ENCODE measurements at places on chromosomes 3 and 15. TPM values are rescaled to one million over a fixed set of nuclear protein-coding genes. Genes with fewer than 3 reads are reported as not detected.

CELSR3 gene
- 4.4 TPM for total RNA-seq

LRTM1 gene
- total RNA-seq = not detected

DNA sequence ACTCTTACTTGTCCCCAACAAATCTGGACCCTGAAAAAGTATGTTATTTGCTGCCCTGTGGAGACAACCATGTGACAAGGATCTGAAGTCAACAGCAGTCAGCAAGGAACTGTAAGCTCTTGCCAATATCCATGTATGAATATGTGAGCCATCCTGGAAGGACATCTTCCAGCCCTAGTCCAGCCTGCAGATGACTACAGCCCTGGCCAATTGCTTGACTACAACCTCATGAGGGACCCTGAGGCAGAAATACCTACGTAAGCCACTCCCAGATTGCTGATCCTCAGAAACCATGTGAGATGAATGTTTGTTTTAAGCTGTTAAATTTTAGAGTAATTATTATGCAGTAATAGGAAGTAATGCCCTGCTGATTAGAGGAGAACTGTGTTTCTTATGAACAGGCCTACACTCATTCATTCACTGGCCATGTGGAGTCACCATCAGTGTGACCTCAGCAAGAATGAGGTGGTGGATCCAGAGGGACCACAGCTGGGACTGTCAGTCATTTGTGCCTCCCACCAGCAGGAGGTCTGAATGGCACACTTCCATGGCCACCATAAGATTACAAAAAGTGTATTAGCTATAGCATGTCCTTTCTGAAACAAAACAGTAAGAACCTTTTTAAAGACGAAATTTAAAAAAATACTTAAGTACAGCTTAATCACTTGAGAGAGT is 92.6 kb downstream of the TFDP2 start:
- no peak for DNase-seq

DNA sequence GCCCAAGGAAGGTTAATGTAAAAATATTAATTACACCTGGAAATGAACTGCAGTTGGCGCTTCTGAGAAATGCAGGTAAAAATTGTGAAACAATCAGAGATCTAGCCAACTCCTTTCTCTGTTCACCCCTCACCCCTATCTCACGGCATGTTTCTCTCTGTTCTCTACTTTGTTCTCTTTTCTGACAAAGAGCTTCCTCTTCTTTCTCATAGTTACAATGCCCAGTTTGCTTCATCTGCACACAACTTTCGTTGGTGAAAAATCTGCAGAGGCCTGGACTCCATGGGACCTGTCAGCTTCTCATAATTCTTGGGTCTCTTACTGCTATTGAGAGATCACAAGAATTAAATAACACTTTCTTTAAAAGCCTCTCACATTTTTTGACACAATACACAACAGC is 212.9 kb upstream of the LRRN1 start:
- no peak for DNase-seq

GRCh38 chr3:122535964-122536631 is 21.4 kb upstream of the KPNA1 start:
- no peak for DNase-seq

Data from natural killer cell treated with Interleukin-12 subunit alpha and Interleukin-12 subunit beta and Interleukin-15 and Interleukin-18, amount 100 ng/mL, for 72 hours (primary cell).